ENCODE measurements at places on chromosomes 2 and 18.
A peak's percentile ranks its signal among the peaks of the same experiment; 100 is the strongest.

DNA sequence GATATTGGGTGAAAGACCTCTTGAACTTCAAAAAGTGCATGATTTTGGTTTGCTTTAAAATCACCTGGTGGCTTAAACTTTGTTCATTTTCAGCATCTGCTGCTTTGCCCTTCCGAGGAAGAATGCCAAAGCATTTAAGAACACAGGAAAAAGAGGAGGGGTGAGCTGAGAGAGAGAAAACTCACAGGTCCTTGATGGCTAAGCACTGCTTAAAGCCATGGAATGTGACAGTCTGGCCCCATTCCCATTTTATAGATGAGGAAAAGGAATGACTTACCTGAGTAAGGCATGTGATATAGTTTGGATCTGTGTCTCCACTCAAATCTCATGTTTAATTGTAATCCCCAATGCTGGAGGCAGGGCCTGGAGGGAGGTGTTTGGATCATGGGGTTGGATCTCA lies 58.1 kb downstream of the KCNS3 start:
- DNase-seq, result no peak

GRCh38 chr18:74241970-74242369 lies 49.8 kb downstream of the CYB5A start:
- no peak for DNase-seq

DNA sequence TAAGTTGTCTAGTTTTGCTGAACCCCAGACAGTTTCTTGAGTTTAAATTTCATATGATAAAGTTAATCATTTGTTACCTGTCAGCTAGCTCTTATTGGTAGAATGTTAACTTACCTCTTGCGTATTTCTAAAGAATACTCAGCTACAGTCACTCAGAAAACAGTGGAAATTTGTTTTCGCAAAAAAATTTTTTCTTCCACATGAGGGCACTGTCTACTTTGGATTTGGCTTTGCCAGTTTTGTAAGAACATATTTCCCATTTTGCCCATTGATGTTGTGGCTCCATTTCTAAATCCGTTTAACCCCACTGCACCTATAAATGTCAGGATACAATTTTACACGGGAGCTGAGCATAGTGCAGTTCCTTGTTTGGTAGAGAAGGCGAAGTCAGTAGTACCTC lies 19.1 kb upstream of the GCFC2 start:
- DNase-seq, result peak; percentile 23

GRCh38 chr2:218421027-218421426 lies 2.1 kb downstream of the VIL1 start:
- no peak for DNase-seq

GRCh38 chr2:181648478-181649155 lies 8.3 kb downstream of the CERKL start:
- no peak for DNase-seq

DNA sequence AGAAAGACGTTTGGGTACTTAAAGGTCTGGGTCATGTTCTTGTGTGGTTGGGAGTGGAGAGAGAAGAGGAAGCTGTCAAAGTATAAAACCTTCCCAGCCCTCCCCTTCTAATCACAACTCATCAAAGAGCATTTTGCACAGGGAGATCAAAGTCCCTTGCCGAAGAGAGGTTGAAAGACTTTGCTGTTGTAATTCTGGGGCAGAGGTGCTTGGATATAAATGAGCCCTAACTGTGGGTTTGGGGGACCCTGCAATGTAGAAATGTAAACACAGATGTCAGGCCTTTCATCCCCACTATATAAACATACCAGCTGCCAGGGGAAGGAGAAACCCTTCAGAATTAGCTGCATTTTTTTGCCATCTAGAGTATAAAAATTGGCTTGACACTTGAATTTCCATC lies 182.1 kb downstream of the ETAA1 start:
- DNase-seq, result no peak

- DNase-seq, result no peak
These were observed 153.2 kb downstream of the DDX1 start for GRCh38 chr2:15744820-15745219.

DNA sequence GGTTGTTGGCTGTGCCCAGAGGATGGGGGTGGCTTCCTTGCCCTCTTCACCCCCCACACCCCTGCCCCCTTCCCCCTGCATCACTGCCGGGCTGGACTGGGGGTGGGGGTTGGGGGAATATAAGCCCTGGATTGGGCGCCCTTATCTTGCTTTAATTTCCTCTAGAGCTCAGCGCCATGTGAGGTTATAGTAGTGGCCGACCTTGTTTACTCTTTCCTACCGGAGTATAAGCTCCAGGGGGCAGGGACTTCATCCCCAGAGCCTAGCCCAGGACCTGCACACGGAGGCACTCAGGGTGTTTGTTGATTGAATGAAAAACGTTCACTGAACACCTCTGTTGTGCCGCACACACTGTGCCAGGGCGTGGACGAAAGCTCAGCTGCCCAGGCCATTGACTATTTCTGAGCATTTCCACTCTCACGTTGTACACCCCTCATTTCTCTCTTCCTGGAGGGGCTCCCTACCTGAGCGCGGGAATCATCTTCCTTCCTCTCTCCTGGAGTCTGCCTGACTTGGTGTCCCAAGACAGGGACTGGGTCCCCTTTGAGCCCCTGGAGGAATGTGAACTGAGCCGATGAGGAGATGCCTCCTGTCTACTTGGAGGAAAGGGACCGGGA lies 9.3 kb upstream of the SPATA3 start:
- no peak for DNase-seq

DNA sequence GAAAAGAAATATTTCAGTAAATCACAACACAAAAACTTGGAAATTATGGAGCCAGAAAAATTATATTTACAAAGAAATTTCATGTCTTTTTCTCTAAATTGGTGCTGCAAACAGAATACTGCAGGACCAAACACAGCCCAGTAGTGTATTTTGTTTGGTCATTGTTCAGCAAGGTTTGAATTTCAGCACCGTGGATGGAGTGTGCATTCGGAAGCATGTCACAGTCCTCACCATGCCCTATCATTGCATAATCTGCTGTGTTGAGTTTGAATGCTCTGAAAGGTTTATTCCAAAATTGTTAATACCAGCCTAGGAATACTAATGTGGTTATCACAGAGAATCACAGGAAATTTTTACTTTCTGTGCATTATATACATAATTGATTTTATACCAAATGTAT lies 296.7 kb downstream of the METTL4 start:
- no peak for DNase-seq

DNA sequence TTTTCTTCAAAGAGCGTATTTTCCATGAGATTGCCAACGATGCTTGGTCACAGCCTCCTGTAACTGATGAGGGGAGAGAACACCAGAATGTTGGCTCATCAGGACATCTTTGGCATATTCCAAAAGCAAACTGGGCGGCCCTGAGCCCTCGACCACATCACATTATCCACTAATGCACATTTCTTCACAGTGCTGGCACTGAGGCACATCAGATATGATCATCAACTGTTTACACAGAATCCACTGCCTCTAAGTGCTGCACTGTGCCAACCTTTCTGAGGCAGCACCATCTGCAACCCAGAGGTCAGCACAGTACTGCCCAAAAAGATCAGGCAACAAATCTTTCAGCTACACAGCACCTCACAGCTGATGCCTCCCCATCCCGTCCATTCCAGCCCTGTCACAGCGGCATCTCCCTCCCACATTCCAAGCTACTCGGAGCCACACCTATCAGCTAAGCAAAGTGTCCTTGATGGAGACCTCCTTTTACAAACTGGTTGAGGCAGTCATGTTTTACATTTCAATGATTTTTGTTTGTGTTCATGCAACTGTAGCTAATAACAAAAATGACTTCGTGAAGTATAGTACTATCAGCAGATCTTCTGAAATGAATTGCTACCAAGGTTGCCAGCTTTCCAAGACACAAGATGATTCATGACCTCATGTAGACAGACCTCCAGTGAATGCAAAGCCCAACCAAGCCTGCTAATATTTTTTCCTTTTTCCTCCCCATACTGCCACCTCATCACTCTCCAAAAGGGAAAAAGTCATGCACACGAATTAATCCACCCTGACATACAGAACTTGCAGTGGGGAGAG lies 32.3 kb downstream of the MYO5B start:
- DNase-seq, result no peak

- DNase-seq, result no peak
These were observed 318.9 kb upstream of the RND3 start for GRCh38 chr2:150806336-150806735.

DNA sequence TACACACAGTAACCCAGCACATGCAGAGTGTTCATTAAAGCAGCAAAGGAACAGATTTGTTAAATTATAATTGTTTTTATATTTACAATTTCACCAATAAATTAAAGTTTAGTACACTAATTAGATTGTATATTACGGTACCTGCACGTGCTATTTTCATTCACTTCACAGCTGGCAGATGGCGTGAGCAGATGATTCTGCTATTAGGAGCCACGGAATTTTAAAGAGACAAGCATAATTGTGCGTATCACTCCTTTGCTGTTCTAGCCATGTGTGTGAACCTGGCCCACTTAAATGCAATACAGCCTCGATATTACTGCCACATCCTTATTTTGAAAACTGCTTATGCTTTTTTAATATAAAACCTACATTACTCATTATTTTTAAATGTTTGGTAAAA lies 332.8 kb upstream of the SOX11 start:
- DNase-seq, result no peak

DNA sequence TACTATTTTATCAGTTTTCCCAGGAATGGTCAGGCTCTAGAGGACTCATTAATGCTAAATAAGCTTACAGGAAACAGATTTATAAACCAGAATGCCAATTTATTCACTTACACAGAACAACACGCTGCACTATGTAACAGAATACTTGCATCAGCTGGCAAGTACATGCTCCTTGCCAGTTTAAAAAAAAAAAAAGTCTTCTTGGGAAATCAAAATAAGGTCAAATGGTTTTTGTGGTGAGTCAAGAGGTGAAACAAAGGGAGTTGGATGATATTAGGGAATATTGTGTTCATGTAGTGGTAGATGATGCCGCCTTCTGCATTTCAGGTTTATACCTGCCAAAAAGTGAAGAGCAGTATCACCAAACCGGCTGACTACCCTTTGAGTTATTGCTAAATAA lies 1322.1 kb upstream of the ZEB2 start:
- DNase-seq, result peak; percentile 6

DNA sequence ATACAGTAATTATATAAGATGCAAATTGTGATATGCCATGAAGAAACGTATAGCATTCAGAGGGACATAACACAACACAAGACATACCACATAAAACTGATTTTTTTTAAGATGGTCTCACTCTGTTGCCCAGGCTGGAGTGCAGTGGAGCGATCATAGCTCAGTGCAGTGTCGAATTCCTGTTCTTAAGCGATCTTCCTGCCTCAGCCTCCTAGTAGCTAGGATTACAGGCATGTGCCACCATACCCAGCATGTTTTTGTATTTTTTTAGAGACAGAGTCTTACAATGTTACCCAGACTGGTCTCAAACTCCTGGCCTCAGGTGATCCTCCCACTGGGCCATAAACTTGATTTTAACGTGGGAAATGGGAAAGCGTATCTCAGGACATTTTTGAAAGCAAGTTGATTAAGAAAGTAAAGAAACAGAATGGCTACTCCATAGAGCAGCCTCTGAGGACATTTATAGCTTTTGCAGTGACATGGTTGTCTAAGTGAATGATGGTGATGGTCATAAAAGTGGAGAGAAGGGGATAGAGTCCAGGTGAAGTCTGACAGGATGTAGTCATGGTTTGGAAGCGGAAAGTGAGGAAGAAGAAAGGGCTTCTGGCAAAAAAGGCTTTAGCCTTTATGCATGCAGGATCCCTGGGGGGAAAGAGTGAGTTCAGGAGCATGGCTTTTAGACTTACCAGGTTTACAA lies 2.4 kb downstream of the TSGA10 start:
- DNase-seq, result no peak

- DNase-seq, result no peak
These were observed 20.9 kb downstream of the BOD1L2 start for GRCh38 chr18:57167617-57168308.

GRCh38 chr2:67726416-67726815 lies 329.3 kb downstream of the ETAA1 start:
- DNase-seq, result no peak

DNA sequence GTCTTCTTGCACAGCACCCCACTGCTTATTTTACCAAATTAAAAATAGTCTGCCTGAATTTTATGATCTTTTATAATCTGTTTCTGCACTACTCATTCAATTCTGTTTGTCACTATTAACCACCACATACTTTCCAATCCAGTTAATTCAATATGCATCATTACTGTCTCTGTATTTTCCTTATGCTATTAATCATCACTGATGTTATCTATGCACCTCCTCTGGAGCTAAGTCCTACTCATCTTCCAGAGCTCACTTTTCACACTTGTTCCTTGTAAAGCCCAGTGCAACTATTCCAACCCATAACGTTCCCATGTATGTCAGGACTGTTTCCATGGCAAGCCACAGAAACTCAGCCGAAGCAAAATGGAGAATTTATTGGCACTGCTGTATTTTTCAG lies 713.6 kb downstream of the PLCL1 start:
- DNase-seq, result no peak

GRCh38 chr18:72652990-72653593 lies 109.0 kb upstream of the CBLN2 start:
- no peak for DNase-seq

DNA sequence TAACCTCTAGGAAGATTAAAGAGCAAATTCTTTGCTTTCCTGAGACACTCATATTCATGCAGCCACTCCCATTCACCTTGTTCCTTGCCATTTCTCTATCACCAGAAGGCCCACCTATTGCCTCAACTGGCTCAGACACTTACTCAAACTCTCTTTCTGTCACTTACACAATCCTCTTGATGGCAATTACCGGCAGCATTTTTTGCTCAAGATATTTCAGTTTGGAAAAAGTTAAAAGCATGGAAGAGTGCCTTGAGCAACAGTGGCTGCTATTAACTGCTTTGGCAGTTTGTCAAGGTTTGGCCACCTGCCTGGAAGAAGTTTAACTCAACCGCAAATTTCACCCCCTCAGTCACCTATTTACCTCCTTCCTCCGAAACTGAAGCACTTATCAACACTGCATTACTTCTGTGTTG lies 1104.0 kb upstream of the PIK3C3 start:
- DNase-seq, result peak; percentile 20

DNA sequence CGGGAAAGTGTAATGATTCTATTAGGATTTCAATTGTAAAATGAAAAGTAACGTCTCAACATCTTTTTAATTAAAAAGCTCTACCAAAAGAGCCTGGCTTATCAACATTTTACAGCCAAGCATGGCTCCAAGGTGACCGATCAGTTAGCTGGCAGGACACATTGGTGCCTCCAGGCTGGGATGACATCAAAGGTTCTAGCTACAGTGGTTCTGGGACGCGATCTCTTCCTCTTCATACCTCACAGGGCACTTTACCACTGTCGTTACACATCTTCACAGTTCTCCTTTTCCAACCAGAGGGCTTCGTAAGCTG lies 693 bp downstream of the ORC2 start:
- peak; percentile 7 for DNase-seq

- DNase-seq, result no peak
These were observed 644 bp upstream of the QPCT start for GRCh38 chr2:37343537-37344434.

DNA sequence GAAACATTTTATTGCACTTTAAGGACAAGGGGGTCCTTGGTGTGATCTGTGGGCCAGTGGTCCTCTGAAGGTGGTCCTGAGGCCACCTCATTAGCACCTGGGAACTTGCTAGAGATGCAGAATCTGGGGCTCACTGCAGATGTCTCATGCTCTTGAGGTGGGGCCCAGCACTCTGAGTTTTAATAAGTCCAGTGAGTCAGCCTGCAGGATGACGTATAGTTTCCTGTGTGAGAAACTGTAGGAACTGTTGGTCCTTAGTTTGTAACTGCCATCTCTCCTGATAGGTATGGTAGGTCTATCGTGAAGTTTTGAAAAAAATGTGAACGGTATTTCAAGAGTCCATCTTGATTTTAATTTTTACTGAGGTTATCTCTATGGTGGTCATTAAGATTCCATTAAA lies 2.8 kb downstream of the TRPM8 start:
- peak; percentile 63 for DNase-seq

GRCh38 chr2:143175438-143175837 lies 46.2 kb downstream of the ARHGAP15 start:
- DNase-seq, result no peak
